ENCODE measurements at places on chromosomes 7 and 10.

GRCh38 chr10:6769704-6770417 lies 189.8 kb upstream of the PRKCQ start:
- no peak for DNase-seq

DNA sequence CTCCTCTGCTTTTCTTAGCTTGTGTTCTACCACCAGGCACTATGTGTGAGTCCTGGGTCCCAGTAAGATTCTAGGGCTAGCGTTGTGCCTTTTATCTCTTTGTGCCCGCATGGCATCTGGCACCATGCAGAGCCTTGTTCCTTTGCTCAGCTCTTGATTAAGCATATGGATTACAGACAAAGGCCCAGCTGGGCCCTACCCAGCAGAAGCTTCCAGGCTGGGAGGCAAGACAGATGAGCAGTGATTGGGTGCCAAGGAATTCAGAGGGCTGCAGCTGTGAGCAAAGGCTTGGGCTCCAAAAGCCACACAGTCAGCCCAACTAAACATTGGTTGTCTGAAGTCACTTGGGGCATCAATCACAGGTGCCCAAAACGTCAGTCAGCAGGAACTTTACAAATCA lies 2.0 kb downstream of the ACSM6 start:
- DNase-seq, result no peak

DNA sequence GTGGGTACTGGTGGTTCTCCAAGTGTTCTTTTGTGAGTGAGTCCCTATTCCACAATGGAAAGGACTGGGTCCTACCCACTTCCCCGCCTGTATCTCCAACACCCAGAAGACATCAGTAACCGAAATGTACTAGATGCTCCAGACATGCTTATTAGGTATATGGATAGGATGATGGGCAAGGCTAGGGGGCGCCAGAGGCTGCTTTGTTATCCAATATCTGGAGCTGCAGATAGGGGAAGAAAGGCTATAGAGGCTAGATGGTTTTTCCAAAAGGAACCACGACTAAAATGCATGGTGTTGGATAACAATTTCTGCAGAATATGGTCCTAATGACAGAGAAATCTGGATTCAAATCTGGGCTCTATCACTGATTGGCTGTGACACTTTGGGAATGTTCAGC lies 56.2 kb upstream of the TM9SF3 start:
- no peak for DNase-seq

- DNase-seq, result no peak
Observed at GRCh38 chr10:78249690-78250089, 216.0 kb downstream of the RPS24 start.

DNA sequence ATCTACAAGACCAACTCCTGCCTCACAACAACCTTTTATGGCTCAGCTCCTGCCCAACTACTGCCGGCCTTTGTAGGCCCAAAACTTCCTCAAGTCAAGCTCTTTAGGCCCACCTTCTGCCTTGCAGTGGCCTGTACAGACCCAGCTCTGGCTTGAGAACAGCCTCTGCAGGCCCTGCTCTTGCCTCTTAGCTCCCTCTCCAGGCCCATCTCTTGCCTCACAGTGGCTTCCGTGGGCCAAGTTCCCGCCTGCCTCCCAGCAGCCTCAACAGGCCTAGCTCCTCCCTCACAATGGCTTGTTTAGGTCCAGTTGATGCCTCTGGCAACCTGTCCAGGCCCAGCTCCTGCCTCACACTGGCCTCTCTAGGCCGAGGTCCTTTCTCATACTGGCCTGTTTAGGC lies 32.4 kb upstream of the VKORC1L1 start:
- no peak for DNase-seq

All from fibroblast of skin of left quadriceps (primary cell).